ENCODE measurements at places on chromosomes 7 and 10. TPM values are rescaled to one million over a fixed set of nuclear protein-coding genes. Genes with fewer than 3 reads are reported as not detected.

GRCh38 chr7:43583424-43584194 is 701 bp downstream of the STK17A start:
- no peaks in the 10 kb centered on the region for H3K4me1 ChIP-seq
- DNase-seq, result peak; percentile 61
- peak overlapping the region; percentile 92 for H3K27ac ChIP-seq
- peak overlapping the region; percentile 59 for H3K4me3 ChIP-seq

DNA sequence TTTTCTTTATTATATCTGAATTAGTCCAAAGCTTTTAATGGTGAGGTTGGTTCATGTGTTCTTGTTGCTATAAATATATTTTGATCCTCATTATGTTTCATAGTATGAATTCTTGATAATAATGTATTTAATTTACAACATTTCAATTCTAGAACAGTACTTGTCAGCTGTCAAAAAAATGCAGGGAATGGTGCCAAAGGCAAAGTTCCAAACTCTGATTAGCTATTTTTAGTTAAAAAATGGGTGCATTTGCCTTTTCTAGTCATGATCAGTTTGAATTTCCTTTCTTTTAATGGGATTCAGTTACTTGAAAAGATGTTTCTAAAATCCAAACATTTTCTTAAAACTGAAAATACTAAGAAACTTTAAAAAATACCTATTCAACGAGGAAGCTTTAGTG is 49.6 kb downstream of the ANKIB1 start:
- no peak overlapping the region for H3K4me3 ChIP-seq
- no peak for DNase-seq
- no peaks in the 10 kb centered on the region for H3K27me3 ChIP-seq
- H3K36me3 ChIP-seq, result no peaks in the 10 kb centered on the region
- no peaks in the 10 kb centered on the region for H3K4me1 ChIP-seq

GRCh38 chr10:110893559-110894179 is 21.9 kb downstream of the PDCD4 start:
- peak; percentile 33 for DNase-seq
- peaks cover 2% of the 10 kb centered on the region for H3K4me1 ChIP-seq
- H3K27ac ChIP-seq, result no peak overlapping the region
- H3K27me3 ChIP-seq, result no peaks in the 10 kb centered on the region
- H3K36me3 ChIP-seq, result no peaks in the 10 kb centered on the region
- H3K4me3 ChIP-seq, result no peak overlapping the region

GRCh38 chr7:85000735-85001350 is 186.0 kb downstream of the SEMA3D start:
- no peaks in the 10 kb centered on the region for H3K27me3 ChIP-seq
- no peaks in the 10 kb centered on the region for H3K4me1 ChIP-seq
- no peaks in the 10 kb centered on the region for H3K36me3 ChIP-seq
- H3K27ac ChIP-seq, result no peak overlapping the region

- no peak overlapping the region for H3K4me3 ChIP-seq
- peaks cover 4% of the 10 kb centered on the region for H3K27me3 ChIP-seq
- no peaks in the 10 kb centered on the region for H3K4me1 ChIP-seq
Observed at GRCh38 chr10:49303711-49304110, 4.7 kb downstream of the C10orf71 start.

GRCh38 chr7:77944183-77945182 is 145.9 kb downstream of the PHTF2 start:
- DNase-seq, result no peak
- H3K36me3 ChIP-seq, result no peaks in the 10 kb centered on the region
- H3K27ac ChIP-seq, result no peak overlapping the region
- H3K27me3 ChIP-seq, result no peaks in the 10 kb centered on the region
- H3K4me3 ChIP-seq, result no peak overlapping the region
- no peaks in the 10 kb centered on the region for H3K4me1 ChIP-seq

- peaks cover 2% of the 10 kb centered on the region for H3K27me3 ChIP-seq
- no peak overlapping the region for H3K27ac ChIP-seq
- no peaks in the 10 kb centered on the region for H3K36me3 ChIP-seq
- no peak for DNase-seq
- no peaks in the 10 kb centered on the region for H3K4me1 ChIP-seq
- H3K4me3 ChIP-seq, result no peak overlapping the region
Observed at GRCh38 chr7:151539088-151539671, 19.5 kb upstream of the RHEB start.

GRCh38 chr10:2985729-2986232 is 81.6 kb upstream of the PFKP start:
- H3K4me3 ChIP-seq, result no peak overlapping the region
- no peaks in the 10 kb centered on the region for H3K36me3 ChIP-seq
- H3K4me1 ChIP-seq, result no peaks in the 10 kb centered on the region

- H3K27ac ChIP-seq, result no peak overlapping the region
- H3K4me1 ChIP-seq, result no peaks in the 10 kb centered on the region
- H3K4me3 ChIP-seq, result no peak overlapping the region
- no peaks in the 10 kb centered on the region for H3K36me3 ChIP-seq
- no peaks in the 10 kb centered on the region for H3K27me3 ChIP-seq
- DNase-seq, result peak; percentile 79
Observed at GRCh38 chr10:21687266-21688008, 153.4 kb downstream of the MLLT10 start.

DNA sequence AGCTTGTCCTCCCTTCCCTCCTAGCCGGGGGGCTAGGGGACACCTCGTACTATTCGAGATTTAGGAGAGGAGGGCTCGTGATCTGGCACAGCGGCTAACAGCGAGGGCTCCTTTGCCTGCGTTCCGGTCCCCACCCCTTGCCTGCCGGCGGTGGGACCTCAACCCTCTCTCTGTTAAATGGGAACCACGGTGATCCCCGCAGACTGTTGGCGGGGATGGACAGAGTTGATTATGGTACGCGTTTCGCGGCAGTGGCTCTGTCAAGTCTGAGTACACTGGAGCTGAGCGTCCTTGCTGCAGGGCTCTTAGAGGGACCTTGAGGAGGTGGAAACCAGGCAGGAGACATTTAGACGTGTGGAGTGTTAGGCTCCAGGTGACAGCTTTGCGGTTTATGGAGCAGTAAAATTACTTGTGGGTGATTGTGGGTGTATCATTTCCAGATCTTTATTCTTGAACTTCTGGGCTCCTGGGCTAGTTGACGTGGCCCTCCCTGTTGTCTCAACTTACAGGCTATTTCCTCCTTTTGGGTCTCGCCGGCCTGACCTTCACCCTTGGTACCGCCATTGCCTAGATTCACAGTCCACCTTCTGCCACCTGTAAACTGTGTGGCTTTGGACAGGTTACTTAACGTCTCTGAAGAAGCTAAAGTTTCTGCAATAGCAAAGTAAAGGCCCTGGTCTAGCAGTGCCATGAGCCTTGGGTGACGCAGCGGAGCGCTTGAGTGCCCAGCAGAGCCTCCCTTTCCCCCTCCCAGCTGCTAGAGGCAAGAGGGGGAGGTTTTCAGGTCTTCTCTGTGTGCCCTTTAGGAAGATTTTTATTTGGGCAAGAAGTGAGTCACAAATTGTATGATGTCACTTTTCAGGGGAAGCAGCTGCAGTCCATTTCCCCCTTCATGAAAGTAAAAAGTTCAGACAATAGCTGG is 739 bp downstream of the CASP7 start:
- no peaks in the 10 kb centered on the region for H3K27me3 ChIP-seq
- H3K36me3 ChIP-seq, result no peaks in the 10 kb centered on the region
- H3K4me1 ChIP-seq, result peaks cover 9% of the 10 kb centered on the region
- peak overlapping the region; percentile 86 for H3K27ac ChIP-seq

GRCh38 chr7:22969010-22969431 is 44.9 kb downstream of the HYCC1 start:
- no peak for DNase-seq
- H3K36me3 ChIP-seq, result peaks cover 6% of the 10 kb centered on the region
- H3K4me3 ChIP-seq, result no peak overlapping the region
- H3K27ac ChIP-seq, result no peak overlapping the region
- no peaks in the 10 kb centered on the region for H3K4me1 ChIP-seq
- no peaks in the 10 kb centered on the region for H3K27me3 ChIP-seq

GRCh38 chr10:3676564-3676963 is 108.4 kb downstream of the KLF6 start:
- H3K27me3 ChIP-seq, result no peaks in the 10 kb centered on the region
- H3K4me3 ChIP-seq, result no peak overlapping the region
- no peak overlapping the region for H3K27ac ChIP-seq
- H3K36me3 ChIP-seq, result no peaks in the 10 kb centered on the region
- DNase-seq, result no peak
- no peaks in the 10 kb centered on the region for H3K4me1 ChIP-seq

- no peaks in the 10 kb centered on the region for H3K27me3 ChIP-seq
- no peak for DNase-seq
- H3K36me3 ChIP-seq, result no peaks in the 10 kb centered on the region
- H3K4me1 ChIP-seq, result no peaks in the 10 kb centered on the region
- H3K4me3 ChIP-seq, result no peak overlapping the region
Observed at GRCh38 chr7:69411466-69411865, 186.8 kb upstream of the AUTS2 start.

DNA sequence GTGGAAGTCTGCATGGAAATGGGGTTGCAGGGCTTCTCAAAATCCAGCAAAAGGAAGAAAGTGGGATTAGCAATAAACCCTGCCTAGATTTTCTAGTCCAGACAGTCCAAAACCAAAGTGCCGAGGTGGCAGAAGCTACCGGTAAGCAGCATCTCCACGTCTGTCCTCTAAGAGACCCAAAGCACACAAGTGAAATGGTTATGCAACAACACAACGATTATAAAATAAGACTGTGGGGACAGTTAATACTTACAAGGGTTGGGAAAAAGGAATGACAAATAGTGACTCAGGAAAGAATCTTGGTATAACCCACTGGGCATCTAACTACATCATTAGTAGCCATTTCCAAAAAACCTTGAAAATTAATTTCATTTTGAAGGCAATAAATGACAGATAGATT is 24.7 kb downstream of the CREB3L2 start:
- no peak for DNase-seq
- H3K27me3 ChIP-seq, result no peaks in the 10 kb centered on the region
- no peak overlapping the region for H3K4me3 ChIP-seq

DNA sequence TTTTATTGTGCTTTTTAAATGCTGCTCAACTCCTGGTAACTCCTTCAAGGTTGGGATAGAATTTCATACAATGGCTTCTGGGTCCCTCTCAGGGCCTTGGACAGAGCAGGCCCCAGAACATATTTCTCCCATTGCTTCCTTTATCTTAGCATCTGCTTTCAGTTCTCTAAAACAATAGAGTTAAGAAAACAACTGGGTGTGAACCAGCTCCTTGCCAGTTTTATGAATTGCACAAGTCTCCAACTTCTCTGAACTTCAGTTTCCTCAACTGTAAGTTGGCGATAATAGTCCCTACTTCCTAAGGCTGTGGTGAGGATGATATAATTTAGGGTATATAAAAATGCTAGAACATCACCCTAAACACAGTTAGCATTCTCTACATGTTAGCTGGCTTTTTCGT is 77.0 kb upstream of the INHBA start:
- H3K27me3 ChIP-seq, result no peaks in the 10 kb centered on the region
- H3K4me3 ChIP-seq, result no peak overlapping the region
- H3K4me1 ChIP-seq, result no peaks in the 10 kb centered on the region
- no peak for DNase-seq
- no peak overlapping the region for H3K27ac ChIP-seq
- no peaks in the 10 kb centered on the region for H3K36me3 ChIP-seq

GRCh38 chr7:20896996-20897395 is 110.3 kb upstream of the SP8 start:
- H3K27ac ChIP-seq, result no peak overlapping the region
- no peak for DNase-seq
- no peak overlapping the region for H3K4me3 ChIP-seq
- H3K27me3 ChIP-seq, result no peaks in the 10 kb centered on the region

- H3K27ac ChIP-seq, result no peak overlapping the region
- H3K36me3 ChIP-seq, result no peaks in the 10 kb centered on the region
- no peak for DNase-seq
- no peaks in the 10 kb centered on the region for H3K4me1 ChIP-seq
Observed at GRCh38 chr10:110608087-110608486, 36.0 kb upstream of the RBM20 start.

Gene AEBP1
- total RNA-seq, result 133 TPM

Gene SLC18A3
- total RNA-seq, result not detected
